ENCODE measurements at places on chromosomes 5 and 9.

GRCh38 chr5:171537070-171537849, 117.8 kb downstream of the FGF18 start:
- DNase-seq = no peak

GRCh38 chr5:152107220-152107619, 182.6 kb upstream of the GLRA1 start:
- no peak for DNase-seq

- DNase-seq = no peak
Observed at GRCh38 chr9:110626101-110626829, 42.3 kb upstream of the MUSK start.

DNA sequence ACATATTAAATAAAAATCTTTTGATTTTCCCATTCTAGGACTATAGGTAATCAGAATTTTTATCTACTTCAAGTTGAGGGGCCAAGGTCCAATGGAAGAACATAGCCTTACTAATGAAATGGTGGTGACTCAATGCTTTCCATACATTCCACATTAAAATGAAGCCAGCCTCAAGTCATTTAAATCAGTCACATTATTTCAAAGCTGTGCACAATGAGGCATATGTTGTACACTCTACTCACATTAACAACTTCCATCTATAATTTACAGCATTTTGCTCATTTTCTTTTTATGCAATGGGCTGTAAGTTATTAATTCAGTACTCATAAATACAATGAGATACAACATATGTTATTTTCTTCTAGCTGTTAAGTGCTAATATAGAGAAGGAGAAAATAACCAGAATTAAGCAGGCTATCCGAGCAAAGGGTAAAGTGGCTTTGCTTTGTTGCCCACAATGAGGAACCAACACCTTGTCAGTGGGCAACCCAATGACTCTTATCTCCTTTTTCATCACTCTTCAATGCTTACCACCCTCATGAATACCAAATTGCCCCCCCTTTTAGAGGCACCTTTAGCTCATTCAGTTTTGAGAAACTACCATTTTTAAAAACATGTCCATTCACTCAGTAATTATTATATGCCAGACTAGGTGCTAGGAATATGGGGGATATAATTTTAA, 52.4 kb downstream of the TTLL11 start:
- no peak for DNase-seq

DNA sequence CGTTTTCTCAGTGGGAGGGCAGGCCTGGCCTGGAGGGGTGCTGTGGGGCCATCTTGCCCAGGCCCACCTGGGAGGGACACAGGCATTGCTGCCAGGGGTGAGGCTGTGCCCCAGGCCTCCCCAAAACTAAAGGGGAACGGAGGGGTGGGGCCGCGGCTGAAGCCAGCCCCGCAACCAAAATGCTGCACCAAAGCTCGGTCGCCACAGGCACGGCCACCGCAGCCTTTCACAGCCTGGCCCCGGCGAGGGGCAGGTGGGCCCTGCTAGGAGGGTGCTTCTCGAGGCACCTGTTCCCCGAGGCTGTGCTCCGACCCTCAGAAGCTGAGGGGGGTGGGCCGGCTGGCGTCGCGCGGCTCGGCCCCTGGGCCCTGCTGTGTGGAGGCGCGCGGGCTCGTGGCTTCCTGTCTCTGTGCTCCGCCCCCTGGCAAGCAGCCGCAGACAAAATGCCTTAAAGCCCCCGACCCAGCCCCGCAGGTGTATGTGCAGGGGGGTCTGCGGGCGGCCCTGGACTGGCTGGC, 57.6 kb downstream of the JAK2 start:
- no peak for DNase-seq

GRCh38 chr9:130768265-130768664, 66.8 kb upstream of the ABL1 start:
- no peak for DNase-seq

GRCh38 chr5:111068213-111068612, 3.3 kb upstream of the TSLP start:
- no peak for DNase-seq

DNA sequence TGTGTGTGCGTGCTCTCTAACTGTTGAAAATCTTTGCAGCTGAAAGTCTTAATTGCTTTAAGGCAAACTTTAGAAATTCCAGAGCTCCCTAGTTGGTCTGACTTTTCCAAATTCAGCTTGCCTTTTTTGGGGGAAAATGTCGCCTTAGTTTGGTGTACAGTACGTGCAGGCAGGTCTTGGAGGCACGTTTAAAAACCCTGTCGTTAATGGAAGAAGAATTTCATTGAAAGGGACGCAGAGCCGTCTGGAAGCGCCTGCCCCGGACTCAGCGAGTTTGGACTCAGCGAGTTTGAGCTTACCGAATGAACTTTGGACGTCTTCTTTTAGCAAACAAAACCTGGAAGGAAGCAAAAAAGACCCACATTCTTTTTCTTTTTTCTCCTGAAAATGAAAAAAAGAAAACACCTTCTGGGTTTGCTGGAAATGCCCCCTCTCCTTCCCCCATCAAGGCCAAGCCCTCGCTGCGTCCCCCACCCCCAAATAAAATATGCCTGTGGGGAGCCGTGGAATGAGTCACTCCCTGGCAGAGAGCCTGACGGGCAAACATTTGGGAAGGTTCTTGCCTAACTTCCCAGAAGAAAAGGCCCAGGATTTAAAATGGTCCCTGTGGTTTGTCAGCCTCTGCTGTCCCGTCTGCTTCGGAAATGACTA, 1.5 kb downstream of the NEK6 start:
- DNase-seq = no peak

- peak; percentile 24 for DNase-seq
Observed at GRCh38 chr5:179819296-179820126, 1.2 kb upstream of the SQSTM1 start.

DNA sequence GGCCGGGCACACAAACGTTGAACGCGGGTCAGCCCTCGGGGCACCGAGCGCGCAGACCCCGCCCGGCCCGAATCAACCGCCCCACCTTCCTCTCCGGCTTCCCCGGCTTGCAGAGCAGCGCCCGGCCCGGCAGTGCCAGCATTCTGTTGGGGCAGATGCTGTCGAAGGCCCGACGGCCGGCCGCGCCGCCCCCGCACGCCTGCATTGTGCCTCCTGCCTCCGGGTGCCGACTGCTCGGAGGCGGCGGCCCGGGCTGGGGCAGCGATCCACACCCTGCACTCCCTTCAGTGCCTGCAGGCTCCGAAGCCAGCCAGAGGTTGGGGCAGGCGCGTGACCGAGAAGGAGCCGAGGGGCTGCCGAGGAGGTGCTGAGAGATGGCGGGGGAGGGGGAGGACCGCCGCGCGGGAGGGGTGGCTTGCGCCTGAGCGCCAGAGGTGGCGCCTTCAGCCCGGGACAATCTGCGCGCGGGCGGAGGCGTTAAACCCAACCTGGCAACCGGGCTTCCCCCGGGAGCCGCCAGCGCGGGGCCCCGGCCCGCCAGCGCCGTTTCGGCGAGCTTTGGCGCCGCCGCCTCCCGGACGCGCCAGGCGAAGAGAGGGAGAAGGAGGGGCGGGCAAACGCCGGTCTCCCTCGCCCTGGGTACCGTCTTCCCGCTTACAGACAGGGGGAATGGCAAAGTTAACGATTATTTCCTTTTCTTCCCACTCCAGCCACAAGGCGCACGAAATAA, at the start of gene MCIDAS:
Gene MCIDAS (minus strand): TSS at position 382 of the 730 bp plus-strand sequence. CDS start 177 bp downstream, at position 205.
- peak; percentile 18 for DNase-seq
